Cortex of kidney (tissue), 1 donor: ENCODE measurements at places on chromosomes 2 and 18.

- no peak for DNase-seq
These were observed 7.5 kb downstream of the LGALSL start for GRCh38 chr2:64461271-64462058.

DNA sequence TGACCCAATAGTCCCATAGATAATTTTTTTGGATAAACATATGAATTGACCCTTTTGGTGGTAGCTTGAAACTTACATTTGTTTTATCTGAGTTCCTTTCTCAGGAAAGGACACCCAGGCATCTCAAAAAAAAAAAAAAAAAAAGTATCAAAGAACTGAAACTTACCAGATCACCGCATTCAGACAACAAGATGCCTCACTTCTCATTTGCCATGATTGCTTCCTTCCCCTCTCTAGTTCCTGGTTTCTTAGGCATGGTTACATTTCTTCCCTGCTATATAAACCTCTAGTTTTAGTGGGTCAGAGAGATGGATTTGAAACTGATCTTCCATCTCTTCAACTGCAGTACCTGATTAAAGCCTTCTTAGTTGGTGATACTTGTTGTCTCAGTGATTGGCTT is 240.1 kb downstream of the ACKR3 start:
- no peak for DNase-seq

- no peak for DNase-seq
These were observed 77.6 kb downstream of the EN1 start for GRCh38 chr2:118769707-118770400.

- no peak for DNase-seq
These were observed 76.6 kb upstream of the ITGA4 start for GRCh38 chr2:181380581-181380980.

GRCh38 chr2:139122711-139123158 is 342.5 kb upstream of the NXPH2 start:
- DNase-seq, result no peak

DNA sequence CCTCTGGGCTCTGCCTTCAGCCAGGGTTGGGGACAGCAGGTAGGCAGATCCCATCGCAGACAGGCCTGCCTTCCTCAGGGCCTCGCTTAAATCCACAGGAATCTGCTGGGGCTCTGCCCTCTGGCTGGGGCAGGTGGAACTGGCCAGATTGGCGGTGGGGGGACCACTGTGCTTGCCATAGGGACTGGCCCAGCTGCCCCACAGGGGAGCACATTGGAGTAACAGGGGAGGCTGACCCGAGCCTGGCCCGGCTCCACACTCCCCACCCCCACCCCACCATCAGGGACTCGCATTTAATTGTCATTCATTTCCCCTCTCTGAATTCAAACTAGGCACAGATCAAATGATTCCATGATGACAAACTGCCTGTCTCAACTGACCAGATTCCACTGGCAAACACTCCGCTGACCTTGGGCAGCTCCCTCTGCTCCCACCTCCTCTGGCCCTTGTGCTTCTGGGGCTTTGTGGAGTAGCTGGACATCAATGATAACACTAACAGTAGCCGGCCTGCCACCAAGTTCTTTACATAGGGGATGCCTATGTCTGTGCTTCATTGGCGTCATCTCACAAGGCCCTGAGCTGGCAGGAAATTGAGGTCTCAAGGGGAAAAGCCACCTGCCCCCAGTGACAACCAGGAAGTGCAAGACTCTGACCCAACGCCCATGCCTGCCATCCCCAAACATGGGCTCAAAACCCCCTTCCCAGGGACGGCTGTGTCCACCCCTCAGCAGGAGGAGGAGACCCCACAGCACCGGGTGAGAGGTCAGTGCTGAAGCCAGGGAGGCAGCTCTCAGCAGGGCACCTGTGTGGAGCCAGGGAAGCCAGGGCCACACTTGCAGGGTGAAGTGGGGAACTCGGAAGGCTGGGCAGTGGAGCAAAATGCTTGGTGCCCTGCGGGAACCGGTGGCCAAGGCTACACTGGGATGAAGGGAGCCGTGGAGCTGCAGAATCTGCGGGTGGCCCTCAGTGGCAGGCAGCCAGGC is 2.1 kb upstream of the B3GNT7 start:
- DNase-seq, result no peak

DNA sequence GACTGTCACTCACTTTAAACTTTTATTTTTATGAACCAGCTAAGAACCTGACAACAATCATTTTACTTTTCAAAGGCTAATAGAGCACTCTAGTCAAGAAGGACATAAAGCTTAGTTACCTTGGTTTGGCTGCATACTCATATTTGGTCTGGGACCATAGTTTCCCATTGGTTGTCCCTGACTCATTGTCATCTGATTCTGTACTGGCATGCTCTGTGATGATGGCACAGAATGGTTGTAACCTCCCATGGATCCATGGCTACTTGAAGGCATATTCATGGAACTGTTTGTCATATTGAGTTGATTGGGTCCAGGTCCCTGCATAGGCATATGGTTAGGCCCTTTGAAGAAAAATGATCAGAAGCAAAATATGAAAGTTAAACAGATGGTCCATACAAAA is 37.9 kb downstream of the SS18 start:
- no peak for DNase-seq

- no peak for DNase-seq
These were observed 319.6 kb upstream of the REV1 start for GRCh38 chr2:99809259-99809900.

- DNase-seq, result no peak
These were observed 456.8 kb upstream of the NXPH2 start for GRCh38 chr2:139237023-139237422.

DNA sequence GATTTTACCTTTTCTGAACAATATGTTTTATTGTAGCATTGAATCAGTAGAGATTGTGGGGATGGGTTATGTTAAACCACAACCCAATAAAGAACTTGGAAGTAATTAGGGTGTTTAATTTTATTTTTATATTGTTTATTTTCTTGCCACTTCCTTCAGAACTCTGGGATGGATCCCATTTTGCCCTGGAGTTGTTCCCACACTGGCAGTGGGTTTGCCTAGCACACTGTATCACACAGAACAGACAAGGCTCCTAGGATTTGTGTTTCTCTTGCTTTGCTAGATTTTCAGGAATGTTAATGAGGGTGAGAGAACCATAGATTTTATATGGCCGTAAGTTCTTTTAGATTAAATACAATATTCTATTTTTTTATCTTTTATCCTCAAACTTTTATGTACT is 59.0 kb downstream of the TANK start:
- DNase-seq, result no peak

DNA sequence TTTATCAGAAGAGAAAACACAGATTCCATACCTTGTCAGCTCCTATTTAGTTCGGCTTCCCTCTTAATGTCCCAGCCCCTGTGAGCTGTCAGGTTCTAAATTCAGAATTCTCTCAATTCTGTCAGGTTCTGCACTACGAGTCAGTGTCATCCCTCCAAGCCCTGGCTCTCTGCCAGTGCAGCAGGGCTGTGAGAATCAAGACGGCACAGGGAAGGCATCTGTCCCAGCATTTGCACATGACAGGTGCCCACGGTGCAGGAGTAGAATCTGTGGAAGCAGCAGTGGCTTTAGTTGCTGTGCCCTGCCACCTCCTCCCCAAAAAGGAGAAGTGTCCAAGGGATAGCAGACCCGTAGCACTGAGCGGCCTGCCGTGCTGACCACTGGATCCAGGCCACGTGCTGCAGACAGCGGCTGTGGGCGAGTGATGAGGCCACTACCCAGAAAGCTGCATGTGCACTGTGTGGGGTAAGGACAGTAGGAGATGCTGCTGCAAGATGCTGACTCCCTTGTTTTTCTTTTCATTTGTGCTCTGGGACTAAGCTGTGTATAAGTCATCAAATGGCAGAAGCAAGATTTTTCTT is 12.8 kb downstream of the RBFA start:
- DNase-seq, result no peak

GRCh38 chr2:199259671-199260070 is 198.1 kb downstream of the SATB2 start:
- DNase-seq, result no peak

- DNase-seq, result no peak
These were observed 88.6 kb upstream of the EML6 start for GRCh38 chr2:54634564-54635511.
